ENCODE measurements at places on chromosomes 2 and 18.

DNA sequence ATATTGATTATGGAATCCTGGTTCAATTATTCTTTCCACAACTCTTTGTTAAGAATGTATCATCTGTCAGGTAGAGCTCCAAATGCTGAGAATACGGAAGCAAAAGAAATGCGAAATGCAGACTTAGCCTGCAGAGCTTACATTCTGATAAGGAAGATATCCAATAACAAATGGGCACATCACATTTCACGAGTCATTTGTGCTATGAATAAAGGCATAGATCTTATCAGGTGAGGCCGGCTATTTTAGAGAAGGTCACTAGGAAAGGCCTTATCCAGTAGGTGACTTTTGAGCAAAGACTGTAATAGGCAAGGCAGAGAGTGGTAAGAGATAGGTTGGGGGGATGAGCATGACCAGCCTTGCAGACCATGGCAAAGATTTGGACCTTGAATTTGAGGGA, 174.3 kb upstream of the SERPINE2 start:
- no peak for DNase-seq

DNA sequence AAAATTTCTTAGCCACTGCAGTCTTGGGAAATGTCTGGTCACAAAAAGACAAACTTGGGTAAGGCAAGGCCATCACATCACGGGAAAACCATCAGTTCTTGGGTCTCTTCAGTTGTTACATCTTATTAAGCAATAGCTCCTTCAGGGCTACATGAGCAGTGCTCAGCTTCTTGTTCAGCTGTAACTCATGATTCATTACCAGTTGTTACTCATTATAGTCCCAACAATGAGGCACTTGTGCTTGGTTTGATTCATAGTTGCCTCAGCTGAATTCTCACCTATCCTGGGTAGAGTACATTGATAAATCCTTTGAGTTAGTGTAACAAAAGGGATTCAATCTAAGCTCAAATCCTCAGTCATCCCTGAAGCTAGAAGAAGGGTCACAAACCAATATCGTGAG, 102.4 kb upstream of the DCC start:
- DNase-seq = no peak

DNA sequence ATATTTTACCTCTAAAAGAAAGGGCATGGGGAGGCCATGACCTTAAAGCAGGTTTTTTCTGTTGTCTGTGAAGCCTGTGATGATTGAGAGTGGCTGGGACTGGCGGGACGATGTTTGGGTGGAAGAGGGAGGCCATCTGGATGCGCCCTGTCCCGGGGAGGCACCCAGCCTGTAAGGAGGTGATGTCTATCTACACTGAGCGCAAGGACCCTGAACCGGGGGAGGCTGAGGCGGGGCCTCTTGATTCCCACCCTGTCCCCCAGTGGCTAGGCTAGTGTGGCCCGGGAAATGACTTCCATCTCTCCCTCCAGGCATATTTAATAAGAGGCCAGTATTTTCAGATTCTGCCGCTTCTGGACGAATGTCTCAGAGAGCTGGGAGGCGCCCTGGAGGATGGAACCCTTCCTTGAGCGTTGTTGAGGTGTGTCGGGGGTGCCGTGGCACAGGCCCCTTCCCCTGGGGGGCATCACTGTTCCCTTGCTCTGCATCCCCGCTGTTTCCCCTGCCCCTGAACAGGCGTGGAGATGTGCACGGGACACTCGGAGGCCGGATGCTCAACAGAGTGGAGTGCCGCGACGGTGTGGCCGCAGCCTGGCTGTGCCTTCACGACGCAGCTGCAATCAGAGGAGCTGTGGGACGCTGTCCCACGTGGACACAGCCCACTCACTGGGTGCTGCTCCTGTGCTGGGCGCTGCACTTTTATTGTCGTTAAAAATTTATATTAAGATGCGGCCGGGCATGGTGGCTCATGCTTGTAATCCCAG, 185.4 kb downstream of the LDLRAD4 start:
- DNase-seq = no peak

- DNase-seq = no peak
These were observed 52.9 kb downstream of the SCG2 start for GRCh38 chr2:223549215-223549614.

GRCh38 chr2:100197631-100198153, 55.3 kb upstream of the AFF3 start:
- DNase-seq = no peak

DNA sequence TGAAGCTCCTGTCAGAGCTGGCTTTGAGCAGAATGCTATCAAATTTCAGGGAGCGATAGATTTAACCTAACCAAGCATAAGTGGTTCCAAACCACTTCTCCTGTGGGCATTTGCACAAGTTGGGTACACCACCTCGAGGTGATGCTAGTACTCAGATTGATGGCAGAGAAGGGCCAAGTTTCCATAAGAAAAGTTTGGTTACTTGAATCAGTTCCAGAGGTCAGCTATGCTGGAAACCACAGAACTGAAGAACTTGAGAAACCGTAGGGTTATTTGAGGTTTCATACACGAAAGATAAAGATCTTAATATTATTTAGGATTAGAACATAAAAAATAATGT, 238.2 kb upstream of the SOX11 start:
- DNase-seq = no peak

DNA sequence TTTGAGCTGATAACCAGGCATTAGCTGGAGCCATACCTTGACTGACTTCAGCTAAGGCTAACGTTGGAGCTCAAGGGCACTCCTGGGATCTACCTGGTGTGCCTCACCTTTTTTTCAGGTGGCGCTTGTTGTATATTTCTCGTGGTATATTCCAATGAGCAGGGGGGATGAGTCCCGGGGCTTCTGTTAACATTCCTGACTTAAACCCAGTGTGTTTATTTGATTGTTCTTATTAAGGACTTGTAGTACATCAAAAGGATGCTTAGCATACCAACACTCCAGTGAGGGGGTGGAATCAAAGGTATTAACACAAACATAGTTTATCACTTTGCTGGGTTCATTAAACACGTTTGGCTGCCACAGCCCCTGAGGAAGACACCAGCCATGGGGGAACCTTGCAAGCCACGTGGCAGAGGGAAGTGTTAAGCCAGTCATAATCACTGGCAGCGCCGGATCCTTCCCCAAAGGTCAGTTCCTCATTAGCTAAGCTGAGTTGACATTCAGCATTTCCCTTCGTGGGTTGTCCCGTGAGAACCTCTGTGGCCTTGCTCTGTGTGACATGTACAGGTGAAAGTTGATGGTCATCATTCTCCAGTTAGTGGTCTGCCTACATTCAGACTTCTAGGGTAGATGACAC, 119.5 kb upstream of the MCFD2 start:
- no peak for DNase-seq

DNA sequence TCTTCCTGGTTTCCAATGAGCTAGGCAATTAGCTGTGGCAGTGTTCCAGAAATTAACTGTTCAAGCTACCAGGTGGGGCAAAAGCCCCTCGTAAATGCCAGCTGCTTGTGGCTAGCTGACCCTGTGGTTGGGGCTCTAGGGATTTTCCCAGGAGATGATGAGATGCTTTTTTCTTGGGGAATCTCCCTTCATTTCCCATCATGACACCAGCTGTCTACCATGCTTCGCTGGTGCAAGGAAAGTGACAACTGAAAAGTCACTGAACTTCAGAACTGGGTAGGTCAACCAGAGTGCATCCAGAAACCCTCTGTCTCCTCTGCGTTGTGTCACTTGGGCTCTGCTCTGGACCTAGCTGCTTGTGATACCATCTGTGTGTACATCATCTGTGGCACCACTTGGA, 386.5 kb upstream of the DCC start:
- DNase-seq = no peak

- DNase-seq = peak; percentile 31
These were observed 23.0 kb upstream of the NTSR2 start for GRCh38 chr2:11692966-11693521.

DNA sequence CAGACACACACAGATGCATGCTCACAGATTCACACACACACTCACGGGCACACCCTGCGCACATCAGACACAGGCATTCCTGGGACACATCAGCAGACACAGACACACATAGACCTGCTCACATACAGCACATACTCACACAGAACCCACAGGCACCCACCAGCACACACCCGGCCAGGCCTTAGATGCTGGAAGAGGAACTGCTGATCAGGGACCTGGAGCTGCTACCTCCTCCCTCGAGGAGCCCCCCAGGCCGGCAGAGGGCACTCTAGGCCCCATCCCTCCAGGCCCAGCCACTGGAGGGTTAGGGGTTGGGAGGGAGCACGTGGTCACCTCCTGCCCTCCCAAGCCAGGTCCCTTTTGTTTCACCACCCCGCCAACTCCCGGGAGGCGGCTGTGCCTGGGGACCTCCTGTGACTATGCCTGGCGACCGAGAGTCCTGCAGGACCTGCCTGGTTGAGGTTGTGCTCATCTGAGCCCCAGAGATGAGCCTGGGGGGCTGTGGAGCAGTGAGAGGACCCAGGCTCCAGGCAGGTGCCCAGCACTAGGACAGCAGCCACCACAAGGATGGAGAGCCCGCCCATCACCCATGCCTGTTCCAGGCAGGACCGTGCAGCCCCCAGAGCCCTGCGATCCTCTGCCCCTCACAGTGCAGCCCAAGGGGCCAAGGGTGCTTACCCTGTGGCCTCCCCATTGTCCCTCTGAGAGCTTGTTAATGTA, 21.0 kb upstream of the PTMA start:
- peak; percentile 35 for DNase-seq

GRCh38 chr2:8095978-8096377, 585.9 kb upstream of the ID2 start:
- DNase-seq = no peak

GRCh38 chr18:13218997-13219396, 437 bp downstream of the LDLRAD4 start:
- no peak for DNase-seq

DNA sequence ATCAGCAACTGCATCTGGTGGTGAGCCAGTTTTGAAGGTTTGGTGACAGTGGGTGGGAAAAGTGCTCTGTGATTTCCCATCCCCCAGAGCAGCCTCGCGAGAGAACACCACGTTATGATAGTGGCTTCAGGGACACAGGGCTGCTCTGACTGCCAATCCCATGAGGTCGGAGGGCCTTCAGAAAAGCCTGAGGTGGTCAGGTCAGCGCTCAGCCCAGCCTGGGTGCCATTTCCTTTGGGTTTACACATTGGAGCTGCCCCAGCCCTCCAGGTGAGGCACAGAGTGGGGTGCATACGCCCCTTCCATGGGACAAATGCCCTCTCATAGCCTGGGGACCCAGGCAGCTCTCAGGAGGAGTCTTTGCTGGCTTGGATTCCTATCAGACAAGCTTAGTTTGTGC, 126.8 kb downstream of the KCTD1 start:
- DNase-seq = no peak

- no peak for DNase-seq
These were observed 124.4 kb downstream of the ASB1 start for GRCh38 chr2:238551091-238551490.

DNA sequence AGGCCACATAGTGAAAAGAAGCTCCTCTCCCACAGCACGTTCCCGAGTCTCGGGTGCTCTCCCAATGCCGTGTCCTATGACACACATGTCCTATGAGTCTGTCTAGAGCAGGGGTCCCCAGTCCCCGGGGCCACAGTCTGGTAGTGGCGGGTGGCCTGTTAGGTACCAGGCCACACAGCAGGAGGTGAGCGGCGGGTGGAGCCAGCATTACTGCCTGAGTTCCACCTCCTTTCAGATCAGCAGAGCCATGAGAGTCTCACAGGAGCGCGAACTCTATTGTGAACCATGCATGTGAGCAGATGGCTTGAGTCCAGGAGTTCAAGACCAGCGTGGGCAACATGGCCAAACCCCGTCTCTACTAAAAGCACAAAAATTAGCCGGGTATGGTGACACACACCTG, 112.6 kb downstream of the ZBTB7C start:
- no peak for DNase-seq

DNA sequence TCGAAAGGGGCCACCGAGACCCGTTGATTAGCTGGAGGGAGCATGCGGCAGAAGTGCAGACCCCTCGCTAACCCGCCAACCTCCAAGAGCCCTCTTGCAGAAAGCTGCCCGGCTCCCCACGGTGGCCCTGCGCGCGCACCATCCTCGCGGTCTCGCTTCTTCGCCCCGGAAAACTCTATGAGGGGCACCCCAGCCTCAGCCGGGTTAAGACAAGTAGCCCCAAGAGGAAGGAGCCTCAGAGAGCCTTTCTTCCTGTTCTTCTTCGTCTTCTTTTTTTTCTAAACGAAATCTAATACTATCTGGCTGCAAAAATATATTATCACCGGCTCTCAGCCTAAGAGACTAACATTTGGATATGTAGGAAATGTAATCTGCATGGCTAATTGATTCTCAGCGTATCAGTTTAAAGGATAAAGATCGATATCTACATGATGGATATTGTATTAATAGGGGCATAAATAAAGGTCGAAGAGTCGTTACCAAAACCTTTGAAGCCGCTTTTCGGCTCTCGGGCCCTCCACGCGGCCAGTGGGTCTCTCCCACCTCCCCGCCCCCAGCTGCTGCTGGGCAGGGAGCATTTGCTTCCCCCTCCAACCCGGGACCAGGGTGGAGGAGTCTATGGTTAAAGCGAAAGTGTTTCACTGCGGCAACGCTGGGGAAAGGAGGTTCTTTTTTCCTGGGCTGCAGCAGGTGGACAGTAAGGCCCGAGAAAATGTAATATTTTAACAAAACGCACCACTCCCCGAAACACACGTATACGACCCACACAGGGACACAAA, 6.1 kb upstream of the PAX3 start:
- no peak for DNase-seq

GRCh38 chr2:54161660-54162424, 46.4 kb downstream of the ACYP2 start:
- no peak for DNase-seq

- DNase-seq = peak; percentile 33
These were observed 31.6 kb upstream of the SNORC start for GRCh38 chr2:232838406-232838874.

- DNase-seq = no peak
These were observed 130.6 kb upstream of the UBE2E3 start for GRCh38 chr2:180849851-180850250.

GRCh38 chr2:147171941-147172340, 672.9 kb upstream of the ACVR2A start:
- DNase-seq = no peak

DNA sequence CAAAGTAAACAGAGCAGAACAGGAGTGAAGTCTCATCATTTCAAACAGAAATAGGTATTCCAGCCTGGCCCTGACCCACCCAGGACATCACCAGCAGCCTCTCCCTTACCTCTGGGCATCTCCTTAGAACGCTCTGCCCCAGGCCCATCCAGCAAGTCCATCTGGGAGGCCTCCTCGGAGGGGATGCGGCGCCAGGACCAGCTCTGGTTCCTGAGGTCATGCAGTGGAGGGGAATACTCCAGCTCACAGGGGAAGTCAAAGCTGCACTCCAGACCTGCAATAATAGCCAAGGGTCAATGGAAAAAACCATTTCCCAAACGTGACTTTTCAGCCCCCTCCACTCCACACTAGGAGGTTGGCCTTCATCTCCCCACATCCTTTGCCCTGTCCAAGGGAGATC, 226.6 kb downstream of the ALK start:
- DNase-seq = no peak

GRCh38 chr2:60725466-60725865, 30.6 kb upstream of the PAPOLG start:
- no peak for DNase-seq

DNA sequence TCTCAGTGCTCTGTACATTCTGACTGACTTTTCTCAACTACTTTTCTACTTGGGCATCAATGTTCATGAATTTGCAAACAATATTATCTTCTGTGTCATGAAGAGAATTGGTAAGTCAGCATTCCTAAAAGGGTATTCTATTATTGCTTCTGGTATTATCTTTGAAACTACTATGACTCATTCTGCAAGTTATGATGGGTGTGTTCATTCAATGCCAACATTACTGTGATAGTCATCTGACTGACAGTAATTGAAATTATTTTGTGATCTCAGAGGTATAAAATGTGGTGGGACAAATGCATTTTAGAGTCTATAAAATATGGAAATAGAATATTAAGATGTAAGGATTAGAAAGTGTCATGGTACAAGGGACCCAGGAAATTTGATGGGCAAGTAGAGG, 736.0 kb upstream of the CELF4 start:
- DNase-seq = no peak
